ENCODE measurements at places on chromosomes 7 and 10.

DNA sequence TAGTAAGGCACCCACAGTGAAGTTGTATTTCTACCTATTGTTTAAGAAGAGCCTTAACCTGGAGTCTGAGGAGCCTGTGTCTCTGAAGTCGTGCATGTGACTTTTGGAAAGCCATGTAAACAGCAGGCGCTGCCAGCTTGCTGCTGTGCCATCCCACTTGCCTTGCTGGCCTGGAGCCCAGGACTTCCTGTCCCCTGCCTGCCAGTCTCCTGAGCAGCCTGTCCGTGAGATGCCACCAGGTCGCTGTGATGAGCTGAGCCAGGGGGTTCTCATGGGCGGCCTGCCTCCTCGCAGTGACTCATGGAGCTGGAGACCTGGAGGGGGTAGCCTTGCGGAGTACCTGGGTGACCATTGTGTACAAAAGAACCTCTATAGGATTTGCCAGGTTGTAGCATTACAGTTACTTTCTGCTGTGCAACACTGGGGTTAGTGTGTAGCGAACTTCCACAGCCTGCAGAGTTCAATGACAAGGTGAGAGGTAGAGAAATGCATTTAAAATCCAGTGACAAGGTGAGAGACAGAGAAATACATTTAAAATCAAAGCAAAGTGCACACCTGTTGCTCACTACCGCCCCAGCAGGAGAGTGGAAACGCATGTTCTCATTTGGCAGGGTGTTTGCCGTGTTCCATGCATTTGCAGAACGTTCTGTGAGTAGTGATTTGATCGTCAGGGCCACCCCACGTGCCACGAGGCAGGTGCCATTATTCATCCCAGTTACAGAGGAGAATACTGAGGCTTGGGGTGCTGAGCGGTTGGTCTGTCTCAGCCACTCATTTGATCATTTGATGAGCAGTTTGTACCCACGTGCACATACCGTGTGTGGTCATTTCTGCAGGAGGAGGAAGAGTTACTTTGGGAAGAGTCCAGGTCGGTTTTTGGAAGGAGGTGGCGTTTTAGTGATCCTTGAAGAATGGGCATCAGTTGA lies 36.6 kb upstream of the BHLHA15 start:
- DNase-seq, result no peak

DNA sequence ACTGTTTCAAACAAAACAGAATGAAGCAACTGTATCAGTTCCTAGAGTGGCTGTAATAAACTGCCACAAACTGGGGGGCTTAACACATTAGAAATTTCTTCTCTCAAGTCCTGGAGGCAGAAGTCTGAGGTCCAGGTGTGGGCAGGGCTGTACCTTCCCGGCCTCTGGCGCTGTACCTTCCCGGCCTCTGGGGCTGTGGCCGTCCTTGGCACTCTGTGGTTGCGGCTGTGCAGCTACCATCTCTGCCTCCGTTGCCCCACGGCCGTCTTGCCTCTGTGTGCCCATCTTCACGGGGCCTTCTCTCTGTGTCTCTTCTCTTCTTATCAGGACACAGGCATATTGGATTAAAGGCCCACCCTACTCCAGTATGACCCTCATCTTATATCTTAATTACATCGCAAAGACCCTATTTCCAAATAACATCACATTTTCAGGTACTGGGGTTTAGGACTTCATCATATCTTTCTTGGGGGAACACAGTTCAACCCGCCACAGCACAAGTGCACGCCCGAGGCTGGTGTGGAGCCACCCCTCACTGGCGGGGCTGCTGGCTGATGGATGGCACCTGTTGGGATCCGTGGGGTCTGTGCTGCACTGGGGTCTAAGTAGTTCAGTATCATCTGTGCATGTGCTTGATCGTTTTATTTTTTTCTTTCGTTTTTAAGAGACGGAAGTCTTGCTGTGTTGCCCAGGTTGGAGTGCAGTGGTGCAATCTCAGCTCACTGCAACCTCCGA lies 123.2 kb downstream of the ACTR3B start:
- no peak for DNase-seq

GRCh38 chr10:119401671-119402395 lies 140.7 kb downstream of the RGS10 start:
- no peak for DNase-seq

DNA sequence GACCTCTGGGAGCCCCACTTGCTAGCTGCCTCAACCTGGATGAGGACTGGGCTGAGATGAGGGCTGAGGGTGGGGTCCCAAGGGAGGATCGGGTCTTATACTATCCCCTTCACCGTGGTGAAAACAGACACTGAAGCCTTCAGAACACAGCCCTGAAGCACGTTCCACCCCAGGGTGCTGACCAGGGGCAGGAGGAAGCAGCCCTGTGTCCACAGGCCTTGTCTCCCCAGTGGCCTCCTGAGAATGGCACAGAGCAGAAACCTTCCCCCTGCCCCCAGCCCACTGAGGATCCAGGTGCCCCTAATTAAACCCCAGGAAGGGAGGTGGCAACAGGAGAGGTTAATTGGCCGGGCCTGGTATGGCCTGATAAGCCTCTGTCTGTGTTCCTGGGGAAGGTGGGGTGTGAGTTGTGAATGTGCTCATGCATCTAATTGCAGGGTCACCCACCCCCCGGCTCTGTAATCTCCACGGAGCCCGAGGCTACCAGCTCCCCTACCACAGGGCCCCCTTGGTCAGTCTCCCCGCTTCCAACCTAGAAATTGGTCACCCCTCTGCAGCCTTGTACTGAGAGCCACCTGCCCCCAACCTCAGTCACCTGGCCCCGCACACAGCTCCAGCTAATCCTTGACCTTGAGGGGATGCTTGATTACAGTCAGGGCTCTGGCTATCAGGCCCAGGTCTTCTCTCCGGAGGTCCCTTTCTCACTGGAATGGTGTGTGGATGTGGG lies 159.0 kb upstream of the UNC5B start:
- DNase-seq, result no peak

DNA sequence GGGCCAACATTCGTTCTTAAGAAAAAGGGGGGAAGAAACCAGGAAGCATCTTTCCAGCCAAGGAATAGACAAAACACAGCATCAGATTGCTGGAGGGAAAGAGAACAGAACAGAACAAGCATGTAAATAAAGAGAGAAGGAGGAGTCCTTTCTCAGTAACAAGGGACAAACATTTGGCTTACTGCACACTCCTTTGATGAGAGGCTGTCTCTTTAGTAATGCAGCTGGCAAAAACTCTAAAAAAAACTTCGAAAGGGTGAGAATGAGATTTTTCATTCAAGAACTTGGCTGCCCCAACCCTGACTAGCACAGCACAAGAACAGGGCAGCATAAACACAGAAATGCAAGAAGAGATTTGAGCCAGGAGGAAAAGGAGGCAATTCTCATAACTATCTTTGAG lies 38.9 kb upstream of the IL6 start:
- DNase-seq, result no peak

GRCh38 chr7:33276325-33276724 lies 147.0 kb downstream of the BBS9 start:
- DNase-seq, result no peak

DNA sequence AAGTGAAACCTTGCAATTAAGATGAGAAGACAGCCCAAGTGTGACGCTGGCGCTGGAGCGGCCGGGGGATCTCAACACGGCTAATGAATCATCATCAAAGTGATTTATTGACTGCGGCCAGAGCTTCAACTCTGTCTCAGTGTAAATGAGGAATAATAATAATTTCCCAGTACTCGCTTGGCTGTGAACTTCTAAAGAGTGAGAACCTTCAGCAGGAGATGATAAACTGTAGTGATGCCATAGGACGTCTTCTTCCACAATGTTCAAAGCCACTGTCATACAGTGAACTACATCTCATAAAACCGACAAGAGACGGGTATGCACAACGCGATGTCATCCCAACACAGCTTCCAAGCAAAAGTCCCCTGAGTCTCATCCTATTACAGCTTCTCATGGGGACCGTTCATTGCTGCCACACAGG lies 123.6 kb upstream of the NOBOX start:
- no peak for DNase-seq

- DNase-seq, result no peak
Measured at GRCh38 chr7:77563275-77563674, 26.2 kb downstream of the PTPN12 start.

DNA sequence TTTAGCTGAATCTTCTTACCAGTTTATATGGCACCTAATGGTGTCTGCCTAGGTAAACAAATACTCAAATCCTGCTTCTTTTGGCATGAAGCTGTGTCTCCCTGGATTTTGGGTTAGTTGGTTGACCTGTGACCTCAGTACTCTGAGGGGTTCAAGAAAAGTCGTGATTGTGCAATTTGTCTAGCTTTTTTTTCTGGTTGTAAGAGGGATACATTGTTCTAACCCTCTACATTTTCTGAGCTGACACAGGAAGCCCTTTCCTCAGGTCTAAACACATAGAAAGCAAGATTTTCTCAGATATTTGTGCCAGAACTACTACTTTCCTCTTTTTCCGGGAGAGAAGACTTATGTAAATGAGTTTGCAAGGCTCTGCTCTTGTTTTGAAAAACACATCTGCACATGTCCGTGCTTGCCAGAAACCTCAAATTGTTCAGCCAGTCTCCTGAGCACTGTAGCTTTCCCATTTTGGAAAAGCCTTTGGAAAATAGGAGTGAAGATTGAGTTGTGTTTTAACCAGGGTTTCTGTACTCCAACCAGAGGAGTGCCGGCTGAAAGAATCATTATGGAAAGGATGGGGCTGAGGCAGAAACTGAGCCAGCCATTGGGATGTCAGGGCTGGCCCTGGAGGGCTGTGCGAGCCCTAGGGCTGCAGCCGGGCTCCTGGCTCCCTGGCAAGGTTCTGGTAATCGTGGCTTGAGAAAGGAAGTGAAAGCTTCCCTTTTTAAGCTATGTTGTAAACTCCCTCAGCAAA lies 31.3 kb upstream of the CXCL12 start:
- DNase-seq, result no peak

DNA sequence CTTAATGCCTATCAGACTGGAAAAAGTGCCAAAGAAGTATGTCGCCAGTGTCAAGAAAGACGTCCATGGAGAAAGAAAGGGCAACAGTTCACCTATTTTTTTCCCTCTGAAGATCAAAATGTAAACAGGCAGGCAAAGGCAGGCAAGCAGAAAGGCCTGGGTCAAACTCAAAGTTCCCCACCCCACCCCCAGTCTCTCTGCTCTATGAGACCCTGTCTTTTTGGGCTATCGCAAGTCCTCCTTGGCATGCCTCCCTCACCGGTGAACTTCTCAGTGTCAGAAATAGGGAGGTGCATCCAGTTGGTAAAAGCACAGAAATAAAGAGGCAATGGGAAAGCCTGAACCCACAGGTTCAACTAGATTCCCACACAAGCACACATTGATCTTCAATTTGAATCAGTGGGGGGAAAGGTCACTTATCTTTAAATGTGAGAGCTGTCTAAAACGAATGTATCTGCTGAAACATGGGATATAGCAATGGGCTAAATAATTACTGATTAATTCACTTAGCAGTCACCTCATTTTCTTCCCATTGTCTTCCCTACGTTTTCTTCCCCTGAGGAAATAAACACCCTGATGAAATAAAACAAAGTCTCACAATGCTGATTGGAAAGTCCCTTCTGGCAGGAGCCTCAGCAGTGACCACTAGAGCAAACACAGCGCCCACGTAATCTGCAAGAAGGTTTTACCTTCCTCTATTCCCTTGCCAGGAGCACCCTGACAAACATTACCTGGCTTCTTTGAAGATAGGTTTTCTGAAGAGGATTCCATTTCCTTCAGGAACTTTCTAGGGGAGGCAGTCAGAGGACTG lies 31.1 kb downstream of the JAZF1 start:
- DNase-seq, result no peak

- DNase-seq, result no peak
Measured at GRCh38 chr7:22252016-22252415, 104.9 kb downstream of the RAPGEF5 start.

DNA sequence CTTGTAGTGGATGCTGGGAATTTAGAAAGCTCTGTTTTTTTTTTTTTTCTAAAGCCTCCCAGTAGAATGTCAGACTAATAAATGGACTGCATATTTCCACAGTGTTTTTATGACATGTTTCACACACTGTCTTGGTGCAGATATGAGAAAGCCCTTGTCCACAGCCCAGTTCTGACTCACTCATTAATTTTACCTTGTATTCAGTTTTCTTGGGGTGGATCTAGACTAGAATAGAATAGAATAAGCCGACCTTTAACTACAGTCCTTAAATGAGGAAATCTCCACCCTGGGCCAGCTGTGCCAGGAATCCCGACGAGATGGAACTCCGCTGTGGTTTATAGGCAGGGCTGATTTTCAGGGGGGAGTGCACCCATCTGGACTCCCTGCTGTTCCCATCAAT lies 274.7 kb downstream of the NRG3 start:
- no peak for DNase-seq

- no peak for DNase-seq
Measured at GRCh38 chr7:28044825-28045224, 135.8 kb downstream of the JAZF1 start.

- no peak for DNase-seq
Measured at GRCh38 chr7:51019191-51019844, 236.6 kb upstream of the GRB10 start.

Measured in stimulated activated CD4-positive, alpha-beta T cell treated with anti-CD3 and anti-CD28 coated beads, Interleukin-4, amount 100 ng/mL, for 1 hour (primary cell).